DMS153 (cell line): ENCODE measurements at places on chromosomes 2 and 18.
A peak's percentile ranks its signal among the peaks of the same experiment; 100 is the strongest.

GRCh38 chr18:35334821-35335220 is 9.4 kb downstream of the ZNF24 start:
- DNase-seq = no peak

GRCh38 chr2:328761-329160 is 40.9 kb upstream of the ALKAL2 start:
- no peak for DNase-seq

GRCh38 chr2:175234650-175235049 is 53.1 kb upstream of the ATP5MC3 start:
- no peak for DNase-seq

GRCh38 chr2:41197781-41198180 is 745.9 kb upstream of the SLC8A1 start:
- DNase-seq = no peak

- no peak for DNase-seq
Measured at GRCh38 chr2:170145675-170146432, 32.1 kb upstream of the MYO3B start.

DNA sequence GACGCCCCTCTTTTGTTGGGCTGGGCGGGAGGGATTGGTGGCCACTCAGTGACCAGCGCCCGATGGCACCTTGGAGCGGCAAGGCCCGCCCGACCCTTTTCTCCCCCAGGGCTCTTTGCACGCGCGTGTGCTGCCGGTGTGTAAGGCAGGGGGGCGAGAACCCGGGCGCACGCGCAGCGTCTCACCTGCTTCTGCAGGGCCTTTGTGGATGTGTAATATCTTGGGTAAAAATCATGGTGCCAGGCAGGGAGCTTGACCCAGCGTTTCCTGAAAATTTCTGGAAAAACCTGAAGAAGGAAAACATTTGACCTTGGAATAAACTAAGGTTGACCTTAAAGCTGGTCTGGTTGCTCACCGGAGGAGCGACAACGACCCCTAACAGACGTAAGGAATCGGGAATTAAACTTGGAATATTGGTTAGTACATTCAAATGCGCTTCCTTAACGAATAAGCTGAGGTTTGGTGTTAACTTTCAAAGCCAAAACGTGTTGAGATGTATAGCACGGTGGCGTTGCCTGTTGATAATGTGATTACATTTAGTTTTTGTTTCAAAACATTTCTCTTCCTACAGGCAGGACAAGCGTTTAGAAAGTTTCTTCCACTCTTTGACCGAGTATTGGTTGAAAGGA is 438 bp downstream of the HSPE1 start:
- DNase-seq = no peak

GRCh38 chr2:218063896-218064295 is 5.2 kb upstream of the RUFY4 start:
- no peak for DNase-seq

GRCh38 chr2:48258481-48259149 is 271.3 kb upstream of the STON1 start:
- DNase-seq = no peak

GRCh38 chr2:74865770-74866674 is 32.1 kb downstream of the HK2 start:
- no peak for DNase-seq

- DNase-seq = no peak
Measured at GRCh38 chr2:188189356-188189755, 102.3 kb upstream of the GULP1 start.

DNA sequence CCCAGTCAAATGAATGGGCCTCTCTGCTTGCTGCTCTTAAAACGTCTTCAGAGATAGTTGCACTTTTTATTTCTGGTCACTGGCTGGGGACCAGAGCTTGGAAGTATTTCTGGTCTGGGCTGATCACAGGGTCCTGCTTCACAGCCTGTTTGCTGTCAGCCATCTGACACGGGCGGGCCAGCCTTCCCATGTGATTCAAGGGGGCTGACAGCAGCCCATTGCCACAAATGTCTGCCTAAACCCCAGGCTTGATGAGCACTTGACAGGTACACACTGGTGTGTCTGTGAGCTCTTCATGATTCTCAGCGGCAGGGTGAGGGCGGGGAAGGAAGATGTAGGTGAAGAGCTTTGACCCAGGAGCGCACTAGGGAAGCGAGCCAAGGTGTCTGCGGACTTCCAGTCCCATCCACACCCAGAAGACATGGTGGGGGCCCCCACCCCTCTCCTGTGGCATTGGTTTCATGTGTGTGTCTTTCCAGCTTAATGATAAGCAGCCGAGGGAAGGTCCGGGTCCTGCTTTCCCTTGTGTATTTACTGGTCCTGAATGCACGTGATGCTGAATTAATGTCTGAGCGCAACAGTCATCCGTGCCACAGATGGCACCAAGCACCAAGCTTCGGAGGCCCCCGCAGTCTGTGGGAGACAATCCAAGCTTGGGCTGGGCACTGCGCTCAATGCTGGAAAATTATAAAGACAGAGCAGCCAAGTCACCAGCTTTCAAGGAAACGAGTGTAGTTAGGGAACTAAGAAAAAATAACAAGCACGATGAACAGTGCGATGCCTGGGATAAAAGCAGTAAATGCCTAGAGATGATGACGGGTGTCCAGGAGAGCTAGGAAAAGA is 73.3 kb downstream of the SH3BP4 start:
- no peak for DNase-seq

DNA sequence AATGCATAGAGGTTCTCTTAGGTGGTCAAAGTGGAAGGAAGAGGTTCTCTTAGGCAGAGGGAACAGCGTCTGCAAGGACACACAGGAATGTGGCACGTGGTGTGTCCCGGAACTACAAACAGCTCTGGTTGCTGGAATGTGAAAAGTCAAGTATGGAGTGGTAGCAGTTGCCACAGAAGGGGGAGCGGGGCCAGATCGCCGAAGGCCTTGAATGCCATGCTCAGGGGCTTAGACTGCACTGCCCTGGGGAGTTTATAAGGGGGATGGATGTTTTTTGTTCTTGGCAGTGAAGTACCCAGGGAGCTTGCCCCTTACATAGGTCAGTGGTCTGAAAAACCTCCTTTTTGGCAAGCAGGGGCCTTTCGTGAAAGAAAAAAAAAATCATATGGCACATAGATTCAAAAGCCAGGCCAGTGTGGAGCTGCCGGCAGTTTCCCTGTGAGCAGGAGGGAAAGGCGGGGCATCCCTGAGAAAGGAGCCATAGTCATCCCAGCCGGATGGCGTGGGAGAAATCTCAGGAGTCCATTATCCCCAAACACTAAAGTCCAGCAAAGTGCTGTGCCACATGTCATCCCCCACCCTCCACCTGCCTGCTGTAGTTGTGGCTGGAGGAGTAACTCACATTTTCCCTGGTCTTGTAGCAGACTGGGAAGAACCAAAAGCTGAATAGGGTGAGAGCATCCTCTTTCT is 45.4 kb downstream of the GORASP2 start:
- no peak for DNase-seq

GRCh38 chr2:53629501-53629900 is 138.1 kb upstream of the CHAC2 start:
- DNase-seq = no peak

DNA sequence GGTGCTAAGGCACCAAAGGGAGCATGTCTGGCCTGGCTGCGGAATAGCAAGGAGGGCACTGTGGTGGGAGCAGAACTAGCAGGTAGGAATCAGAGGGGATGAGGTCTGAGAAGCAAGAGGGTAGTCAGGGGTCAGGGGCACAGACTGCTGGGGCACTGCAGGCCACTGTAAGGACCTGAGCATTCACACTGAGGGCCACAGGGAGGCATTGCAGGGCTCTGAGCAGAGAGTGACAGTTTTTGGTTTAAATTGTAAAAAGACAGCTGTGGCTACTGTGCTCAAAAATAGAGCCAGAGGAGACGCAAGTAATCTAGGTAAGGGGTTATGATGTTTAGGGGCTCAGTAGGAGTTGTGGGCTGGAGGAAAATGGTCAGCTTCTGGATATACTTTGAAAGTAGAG is 41.5 kb downstream of the ARHGAP25 start:
- no peak for DNase-seq

DNA sequence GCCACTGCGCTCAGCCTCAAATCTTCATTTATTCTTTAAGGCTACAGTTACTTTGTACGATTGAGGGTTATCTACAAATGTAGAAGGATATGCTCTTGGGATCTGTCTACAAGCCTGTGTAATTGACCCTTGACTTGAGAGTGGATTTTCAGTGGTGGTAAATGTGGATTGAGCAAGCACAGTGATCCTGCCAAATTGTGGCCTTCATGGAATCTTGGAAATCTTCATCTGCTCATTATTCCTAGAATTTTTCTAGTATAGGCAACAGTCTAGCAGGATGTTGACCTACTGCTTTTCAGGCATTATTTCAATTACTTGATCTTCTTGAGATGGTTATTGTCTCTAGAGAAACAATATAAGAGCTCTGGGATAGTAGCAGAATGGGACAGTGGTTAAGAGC is 226.1 kb upstream of the REV1 start:
- no peak for DNase-seq

GRCh38 chr2:105741174-105741573 is 3.5 kb upstream of the NCK2 start:
- DNase-seq = no peak

DNA sequence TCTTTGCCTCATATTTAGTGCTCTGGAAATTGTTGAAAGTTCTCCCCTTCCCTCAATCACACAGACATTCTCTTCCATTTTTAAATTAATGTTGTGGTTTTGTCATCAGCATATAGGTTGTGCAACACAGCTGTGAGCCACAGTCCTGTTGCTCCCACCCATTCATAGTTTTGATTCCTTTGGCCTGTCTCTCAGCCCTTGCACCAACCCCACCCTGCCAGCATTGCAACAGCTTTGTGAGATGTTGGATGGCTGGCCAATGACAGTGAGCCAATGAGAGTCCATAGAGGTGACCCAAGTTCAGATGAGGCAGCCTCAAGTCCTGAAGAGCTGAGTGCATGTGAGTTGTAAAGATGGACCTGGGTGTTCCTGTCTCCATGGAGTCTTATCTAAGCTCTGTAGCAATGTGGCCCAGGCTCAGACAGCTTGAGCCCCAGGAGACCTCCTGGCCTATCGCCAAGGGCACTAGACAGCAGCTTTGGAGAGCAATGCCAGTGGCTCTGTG is 775.5 kb downstream of the RNF144A start:
- DNase-seq = peak; percentile 20

DNA sequence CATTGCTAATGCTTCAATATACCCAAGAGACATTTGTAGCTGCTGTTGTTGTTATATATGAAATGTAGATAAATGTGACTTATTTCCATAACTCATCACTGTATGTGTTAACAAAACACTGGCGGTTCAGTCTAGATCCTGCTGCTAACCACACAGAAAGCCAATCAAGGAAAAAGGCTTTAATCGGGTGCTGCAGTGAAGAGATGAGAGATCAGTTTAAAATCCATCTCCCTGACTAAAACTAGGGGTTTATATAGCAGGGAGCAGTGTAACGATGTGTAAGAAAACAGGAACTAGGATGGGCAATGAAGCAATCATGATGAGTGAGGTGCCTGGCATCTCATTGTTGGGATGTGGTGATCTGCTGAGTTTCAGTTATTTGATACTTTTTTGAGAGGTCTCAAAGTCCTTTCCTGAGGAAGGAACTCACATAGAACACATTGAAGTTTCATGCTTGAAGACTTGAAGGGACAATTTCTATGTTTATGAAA is 677.7 kb upstream of the CDH7 start:
- DNase-seq = no peak

- DNase-seq = no peak
Measured at GRCh38 chr2:29783666-29784065, 137.7 kb downstream of the ALK start.

GRCh38 chr2:64141674-64142405 is 2.4 kb downstream of the PELI1 start:
- no peak for DNase-seq

- DNase-seq = no peak
Measured at GRCh38 chr18:79366177-79367094, 29.3 kb upstream of the NFATC1 start.

- DNase-seq = no peak
Measured at GRCh38 chr2:211854832-211855231, 683.8 kb downstream of the ERBB4 start.

GRCh38 chr18:21660078-21660477 is 44.5 kb downstream of the ABHD3 start:
- DNase-seq = no peak

DNA sequence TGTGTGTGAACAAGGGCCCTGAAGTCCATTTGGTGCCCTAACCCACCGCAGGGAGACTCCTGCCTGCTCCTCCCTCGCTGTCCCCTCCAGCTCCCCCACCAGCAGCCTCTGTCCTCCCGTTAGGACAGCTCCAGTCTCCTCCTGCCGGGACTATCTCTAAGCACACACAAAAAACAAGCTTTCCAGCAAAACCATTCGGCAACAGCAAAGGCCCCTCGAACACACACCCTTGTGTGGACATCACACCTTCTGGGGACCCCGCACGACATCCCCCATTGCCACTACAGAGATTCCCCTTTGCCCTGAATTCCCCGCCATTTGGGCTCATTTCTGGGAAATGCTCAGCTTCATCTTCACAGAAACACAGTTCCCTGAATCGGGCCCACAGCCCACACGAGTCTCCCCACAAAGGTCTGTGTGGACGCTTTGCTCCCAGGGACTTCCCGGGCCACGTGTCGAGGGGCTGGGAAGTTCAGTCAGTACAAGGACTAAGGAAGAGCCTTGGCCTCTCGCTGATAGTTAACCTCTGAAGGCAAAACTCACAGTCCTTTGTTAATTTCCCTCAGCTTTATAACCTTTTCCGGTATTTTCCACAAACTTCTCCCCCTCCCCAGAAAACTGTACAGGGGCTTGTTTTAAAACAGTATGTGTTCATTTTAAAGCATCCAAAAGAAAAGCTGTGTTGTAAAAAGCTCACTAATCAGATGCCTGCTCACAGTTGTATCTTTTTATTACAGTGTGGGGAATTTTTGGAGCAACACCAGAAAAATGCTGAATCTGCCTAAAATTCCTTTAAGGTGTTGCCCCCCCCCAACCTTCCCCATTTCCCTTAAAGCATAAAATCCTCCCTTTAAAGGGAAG is 25.9 kb downstream of the SMAD7 start:
- DNase-seq = no peak

GRCh38 chr2:11749646-11750349 is 3.4 kb downstream of the LPIN1 start:
- DNase-seq = no peak

DNA sequence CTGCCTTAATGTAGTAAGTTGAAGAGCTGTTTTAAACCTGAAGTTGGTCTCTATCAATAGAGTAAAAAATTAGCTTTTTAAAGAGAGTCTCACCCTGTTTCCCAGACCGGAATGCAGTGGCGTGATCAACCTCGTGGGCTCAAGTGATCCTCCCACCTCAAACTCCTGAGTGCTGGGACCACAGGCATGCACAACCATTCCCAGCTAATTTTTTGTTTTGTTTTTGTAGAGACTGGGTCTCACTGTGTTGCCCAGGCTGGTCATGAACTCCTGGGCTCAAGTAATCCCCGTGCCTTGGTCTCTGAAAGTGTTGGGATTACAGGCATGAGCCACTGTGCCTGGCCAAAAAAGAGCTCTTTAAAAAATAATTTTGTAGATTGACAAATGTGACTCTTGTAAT is 40.3 kb downstream of the CRIM1 start:
- no peak for DNase-seq

DNA sequence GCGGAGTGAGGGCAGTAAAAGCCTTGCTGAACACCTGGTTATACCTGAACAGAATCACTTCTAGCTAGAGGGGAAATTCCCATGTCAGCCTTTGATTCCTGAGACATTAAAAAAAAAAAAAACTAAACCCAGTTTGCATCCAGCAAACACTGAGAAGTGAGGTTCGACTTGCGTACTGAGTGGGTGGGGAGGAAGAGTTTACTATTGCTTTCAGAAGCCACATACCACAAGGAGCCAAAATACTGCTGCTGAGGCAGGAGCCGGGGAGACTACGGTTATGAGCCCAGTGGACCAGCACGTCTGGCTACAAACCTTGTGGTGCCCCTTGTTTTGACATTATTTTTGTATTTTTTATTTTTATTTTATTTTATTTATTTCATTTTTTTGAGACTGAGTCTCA is 2.7 kb downstream of the COLEC11 start:
- DNase-seq = no peak

GRCh38 chr18:10035281-10035991 is 121.6 kb downstream of the VAPA start:
- no peak for DNase-seq
